ENCODE measurements at places on chromosomes 16 and 17.

GRCh38 chr17:68957944-68958343 is 2.8 kb upstream of the ABCA8 start:
- no peak for DNase-seq

- DNase-seq, result no peak
Observed at GRCh38 chr16:17313085-17313611, 157.6 kb downstream of the XYLT1 start.

DNA sequence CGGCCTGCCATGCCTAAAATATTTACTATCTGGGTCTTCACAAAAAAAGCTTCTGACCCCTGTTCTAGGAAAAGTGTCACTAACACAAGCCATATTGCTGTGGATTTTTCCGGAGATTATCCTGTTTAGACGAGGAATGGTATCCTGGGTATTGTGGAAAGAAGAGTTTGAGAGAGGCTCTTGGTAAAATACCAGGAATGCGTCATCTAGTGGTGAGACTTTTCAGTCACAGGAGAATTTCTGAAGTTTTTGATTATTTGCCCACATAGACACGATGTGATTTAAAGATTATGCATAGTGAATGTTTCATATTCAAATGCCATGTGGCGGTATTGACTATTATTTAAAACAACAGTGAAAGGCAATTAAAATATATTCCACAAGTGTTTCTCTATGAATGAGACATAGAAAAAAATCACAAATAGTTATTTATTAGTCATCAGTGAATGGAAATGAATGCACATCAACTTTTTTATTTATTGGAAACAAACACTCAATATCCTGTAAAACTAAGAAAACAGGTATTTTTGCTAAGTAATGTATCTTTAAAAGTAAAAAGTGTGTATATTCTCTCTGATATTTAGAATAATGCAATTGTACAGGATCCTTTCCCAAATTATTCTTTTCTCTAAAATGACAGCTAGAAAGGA is 7.8 kb downstream of the KRT28 start:
- no peak for DNase-seq

DNA sequence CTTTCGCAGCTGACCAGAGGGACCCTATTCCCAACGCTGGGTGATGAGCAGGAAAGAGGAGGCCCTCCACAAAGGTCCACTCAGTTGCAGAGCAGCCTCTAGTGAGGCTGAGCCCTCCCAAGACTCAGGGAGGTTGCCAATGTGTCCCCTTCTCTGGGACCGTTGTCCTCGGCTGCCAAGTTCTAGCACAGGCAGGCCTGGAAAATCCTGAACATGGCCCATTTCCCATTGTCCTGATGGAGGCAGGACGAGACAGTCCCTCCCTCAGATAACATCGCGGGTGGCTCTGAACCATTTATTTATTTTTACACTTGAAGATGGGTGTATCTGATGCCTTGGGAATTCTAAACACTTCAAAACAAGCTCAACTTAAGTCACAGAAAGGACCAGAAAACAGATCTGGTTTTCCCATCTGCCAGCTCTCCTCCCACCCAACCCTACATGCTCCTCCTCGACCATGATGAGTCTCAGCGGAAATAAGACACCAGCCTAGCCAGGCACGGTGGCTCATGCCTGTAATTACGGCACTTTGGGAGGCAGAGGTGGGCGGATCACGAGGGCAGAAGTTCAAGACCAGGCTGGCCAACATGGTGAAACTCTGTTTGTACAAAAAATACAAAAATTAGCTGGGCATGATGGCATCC is 12.8 kb downstream of the CDIP1 start:
- no peak for DNase-seq

GRCh38 chr16:981695-982144 is at the start of gene SOX8:
Gene SOX8, plus strand, starts transcription at chr16:981770. Its CDS starts 153 bp downstream, at chr16:981923.
- no peak for DNase-seq

DNA sequence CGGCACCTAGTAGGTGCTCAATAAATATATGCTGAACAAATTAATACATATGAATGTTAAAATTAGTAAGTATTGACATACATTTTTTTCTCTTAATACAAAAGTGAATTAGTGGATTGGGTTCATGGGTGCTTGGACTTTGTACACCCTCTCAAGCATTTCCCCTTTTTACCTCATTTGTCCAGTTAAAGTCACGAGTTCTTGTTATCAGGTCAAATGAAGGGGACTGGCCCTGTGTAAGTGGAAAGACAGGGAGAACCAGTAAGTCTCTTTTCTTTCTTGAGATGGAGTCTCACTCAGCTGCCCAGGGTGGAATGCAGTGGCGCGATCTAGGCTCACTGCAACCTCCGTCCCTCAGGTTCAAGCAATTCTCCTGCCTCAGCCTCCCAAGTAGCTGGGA is 13.7 kb upstream of the RANGRF start:
- no peak for DNase-seq

DNA sequence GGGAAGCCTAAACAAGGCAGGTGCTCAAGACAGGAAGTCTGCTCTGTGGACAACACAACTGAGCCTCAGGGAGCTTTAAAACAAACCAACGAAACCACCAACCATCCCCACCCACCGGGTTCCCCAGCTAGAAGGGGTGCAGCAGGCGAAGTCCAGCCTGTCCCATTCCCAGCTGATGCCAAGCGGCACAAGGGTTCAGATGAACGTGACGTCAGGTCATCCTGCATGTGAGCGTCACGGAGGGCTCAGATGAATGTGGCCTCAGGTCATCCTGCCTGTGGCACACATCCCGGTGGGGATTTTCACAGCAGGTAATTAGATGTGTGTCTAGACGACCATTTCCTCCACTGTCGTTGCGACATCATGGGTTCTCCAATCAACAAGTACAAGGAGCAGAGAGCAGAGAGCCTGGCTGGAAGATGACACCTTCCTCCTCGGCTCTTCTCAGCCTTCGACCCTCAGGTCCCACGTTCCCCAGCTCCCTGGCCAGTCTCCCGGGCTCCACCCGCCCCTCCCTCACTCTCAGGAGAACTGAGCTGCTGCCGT is 246.5 kb downstream of the FOXL1 start:
- no peak for DNase-seq

GRCh38 chr16:82037251-82037650 is 2.2 kb downstream of the HSD17B2 start:
- no peak for DNase-seq

DNA sequence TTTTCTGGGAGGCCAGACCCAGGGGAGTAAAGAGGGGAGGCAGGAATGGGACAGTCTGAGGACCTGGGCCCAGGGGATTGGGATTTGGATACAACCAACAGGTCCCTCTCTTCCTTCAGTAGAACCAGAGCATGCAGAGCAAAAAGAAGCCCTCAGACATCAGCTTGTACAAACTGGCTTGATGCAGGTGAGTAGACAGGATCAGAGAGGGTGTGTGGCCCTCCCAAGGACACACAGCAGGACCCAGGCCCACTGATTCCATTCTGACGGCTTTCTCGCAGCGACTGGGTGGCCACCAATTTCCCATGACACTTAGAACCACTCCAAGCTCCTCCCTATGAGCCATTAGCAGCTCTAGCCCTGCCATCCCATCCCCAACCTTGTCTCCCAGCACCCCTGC is 63.6 kb downstream of the ABCC6 start:
- DNase-seq, result no peak

DNA sequence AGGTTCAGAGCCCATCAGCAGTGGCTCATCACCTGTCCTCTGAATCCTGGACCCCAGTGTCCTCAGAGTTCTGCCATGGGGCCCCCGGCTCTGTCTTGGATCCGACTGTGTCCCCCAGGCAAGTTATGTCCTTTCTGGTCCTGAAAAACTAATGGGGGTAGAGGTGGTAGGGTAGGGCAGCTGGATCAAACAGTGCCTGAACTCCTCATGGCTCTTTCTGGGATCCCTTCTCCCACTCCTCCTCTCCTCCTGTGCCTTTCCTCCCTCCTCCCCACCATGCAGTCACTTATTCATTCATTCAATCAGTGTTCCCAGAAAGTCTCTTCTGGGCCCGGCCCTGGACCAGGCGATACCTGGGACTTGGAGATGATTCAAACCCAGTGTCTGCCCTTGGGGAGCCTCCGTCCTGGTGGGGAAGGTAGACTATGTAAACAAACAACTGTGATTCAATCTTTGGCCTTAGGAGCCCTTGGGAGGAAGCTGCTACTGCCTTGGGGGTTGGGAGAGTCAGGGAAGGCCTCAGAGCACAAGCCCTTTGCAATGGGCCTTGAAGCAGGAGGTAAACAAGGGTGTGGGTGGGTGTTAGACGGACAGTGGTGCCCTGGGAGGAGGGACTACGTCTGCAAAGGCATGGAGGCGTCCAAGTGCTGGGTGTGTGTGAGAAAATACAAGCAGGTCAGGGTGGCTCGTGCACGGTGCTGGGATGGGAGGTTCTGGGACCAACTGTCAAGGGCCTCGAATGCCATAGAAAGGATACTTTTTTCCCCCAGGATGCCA is 6.4 kb upstream of the FAM83G start:
- DNase-seq, result no peak

DNA sequence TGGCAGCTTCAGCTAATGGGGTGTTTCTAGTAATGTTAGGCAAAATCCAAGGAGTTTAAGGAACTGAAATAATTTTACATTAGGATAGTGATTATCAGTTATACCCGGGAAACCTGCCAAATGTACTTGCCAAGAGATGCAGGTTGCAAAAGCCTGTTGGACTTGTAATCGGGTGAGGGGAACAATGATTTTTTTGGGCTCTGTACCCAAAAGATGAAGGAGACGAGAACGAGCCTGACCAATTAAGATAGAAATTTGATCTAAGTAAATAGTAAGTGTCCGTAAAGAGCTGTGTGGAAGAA is 56.3 kb upstream of the ARL4D start:
- no peak for DNase-seq

GRCh38 chr16:87417528-87417910 is 25.4 kb downstream of the MAP1LC3B start:
- no peak for DNase-seq

- DNase-seq, result no peak
Observed at GRCh38 chr17:21129023-21129681, 2.4 kb downstream of the DHRS7B start.

DNA sequence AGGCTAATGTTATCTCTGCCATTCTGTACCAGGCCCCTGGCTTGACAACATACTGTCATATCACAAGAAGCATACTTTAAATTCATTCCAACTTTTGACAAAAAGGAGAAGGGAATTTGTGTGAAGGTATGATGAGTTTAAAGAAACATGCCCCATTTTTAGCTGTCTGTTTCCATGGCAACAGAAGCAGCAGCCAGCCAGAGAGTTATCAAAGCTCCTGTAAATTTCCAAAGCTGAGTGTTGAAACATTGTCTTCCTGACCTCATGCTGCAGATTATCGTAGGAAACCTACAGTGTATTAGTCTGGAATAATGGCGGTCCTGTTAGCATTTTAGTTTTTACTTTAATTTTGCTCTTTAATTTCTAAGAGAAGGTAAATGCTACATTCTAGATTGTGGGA is 124.9 kb downstream of the MRTFB start:
- no peak for DNase-seq

GRCh38 chr17:2383628-2384167 is 17.2 kb downstream of the MNT start:
- no peak for DNase-seq

- DNase-seq, result peak; percentile 70
Observed at GRCh38 chr17:57900991-57901743, 51.3 kb upstream of the MRPS23 start.

DNA sequence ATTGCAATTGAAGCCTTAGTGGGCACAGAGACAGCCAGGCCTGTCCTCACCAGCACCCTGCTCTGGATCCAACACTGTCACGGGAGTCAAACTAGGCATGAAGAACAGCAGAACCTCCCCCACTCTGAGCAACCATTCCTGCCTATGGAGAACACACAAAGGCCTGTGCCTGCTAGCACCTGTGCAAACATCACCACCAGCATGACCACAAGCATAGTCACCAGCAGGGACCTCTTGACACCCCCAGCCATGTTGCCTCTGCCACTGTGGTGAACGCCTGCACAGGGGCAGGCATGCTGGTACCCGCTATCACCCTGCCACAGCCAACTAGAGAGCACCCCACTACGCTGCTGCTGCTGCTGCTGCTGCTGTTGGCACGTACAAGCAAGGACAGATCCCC is 51.7 kb downstream of the CMC2 start:
- no peak for DNase-seq

DNA sequence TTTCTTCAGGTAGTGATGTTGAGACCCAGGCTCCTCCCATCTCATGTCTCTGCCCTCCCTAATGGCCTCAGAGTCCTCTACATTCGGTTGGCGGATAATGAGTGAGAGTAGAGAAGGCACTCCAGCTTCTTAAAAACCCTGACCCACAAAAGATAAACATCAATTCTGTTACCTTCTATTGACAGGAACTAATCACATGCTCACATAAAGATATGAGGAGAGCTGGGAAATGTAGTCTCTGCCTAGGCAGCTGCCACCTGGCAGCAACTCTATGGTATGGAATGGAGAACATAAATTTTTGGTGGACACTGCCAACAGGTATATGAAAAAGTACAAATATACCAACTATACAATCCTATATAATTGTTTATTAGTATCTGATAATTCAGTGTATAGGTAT is 110.7 kb upstream of the HLF start:
- DNase-seq, result peak; percentile 30

- no peak for DNase-seq
Observed at GRCh38 chr17:1645207-1646171, at the start of gene SCARF1. Gene SCARF1, minus strand, starts transcription at chr17:1645732. Its CDS starts 35 bp downstream, at chr17:1645697.

DNA sequence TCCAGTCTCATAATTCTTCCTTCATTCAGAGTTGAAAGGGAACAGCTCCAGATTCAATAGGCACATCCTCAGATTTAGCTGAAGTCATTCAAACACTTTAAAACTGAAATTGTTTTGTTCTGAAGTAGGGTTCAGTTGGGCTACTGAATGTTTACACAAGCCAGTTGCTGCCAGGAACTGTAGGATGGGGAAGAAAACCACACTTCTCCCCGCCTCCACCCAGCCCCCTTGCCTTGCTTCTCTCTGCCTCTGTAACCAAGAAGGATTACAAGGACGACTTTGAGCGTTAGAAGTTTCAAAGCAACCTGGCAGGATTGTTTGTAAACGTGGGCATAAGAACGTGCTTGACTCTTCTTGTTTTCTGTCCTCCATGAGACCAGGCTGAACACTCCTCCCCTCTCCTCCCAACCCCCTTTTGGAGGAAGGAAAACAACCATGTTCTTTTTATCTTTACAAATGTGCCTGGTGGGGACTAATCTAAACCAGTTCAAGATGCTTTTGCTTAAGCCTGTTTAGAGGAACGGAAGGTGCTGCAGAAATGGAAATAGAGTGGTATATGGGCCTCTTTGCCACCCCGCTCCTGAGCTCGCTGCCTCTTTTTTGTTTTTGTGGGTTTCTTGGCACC is 287.9 kb downstream of the FTO start:
- no peak for DNase-seq

DNA sequence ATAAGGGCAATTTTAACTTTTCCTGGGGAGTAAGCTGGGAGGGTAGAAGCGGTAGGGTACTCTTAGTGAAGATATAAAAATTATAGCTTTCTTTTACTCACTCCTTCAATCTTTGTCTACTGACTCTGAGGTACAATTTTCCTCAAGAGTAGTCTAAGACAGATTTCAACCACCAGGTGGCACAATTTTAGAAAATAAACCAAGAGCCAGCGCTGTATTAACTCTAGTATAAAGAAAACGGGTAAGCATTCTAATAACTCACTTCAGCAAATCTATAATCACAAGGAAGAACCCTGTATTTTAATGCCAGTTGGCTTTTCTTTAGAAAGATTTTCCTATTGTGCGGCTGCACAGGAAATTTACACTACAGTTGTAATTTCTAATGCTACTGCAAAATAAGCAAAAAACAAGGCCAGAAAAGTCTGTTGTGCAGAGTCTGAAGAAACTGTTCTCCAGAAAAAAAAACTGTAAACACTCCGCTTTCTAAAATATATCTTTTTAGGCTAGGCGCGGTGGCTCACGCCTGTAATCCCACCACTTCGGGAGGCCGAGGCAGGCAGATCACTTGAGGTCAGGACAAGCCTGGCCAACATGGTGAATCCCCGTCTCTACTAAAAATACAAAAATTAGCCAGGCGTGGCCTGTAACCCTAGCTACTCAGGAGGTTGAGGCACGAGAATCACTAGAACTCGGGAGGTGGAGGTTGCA is 1.9 kb downstream of the CMC2 start:
- no peak for DNase-seq

Measured in NCI-H187 (cell line).